ENCODE measurements at places on chromosomes 12 and 14.

DNA sequence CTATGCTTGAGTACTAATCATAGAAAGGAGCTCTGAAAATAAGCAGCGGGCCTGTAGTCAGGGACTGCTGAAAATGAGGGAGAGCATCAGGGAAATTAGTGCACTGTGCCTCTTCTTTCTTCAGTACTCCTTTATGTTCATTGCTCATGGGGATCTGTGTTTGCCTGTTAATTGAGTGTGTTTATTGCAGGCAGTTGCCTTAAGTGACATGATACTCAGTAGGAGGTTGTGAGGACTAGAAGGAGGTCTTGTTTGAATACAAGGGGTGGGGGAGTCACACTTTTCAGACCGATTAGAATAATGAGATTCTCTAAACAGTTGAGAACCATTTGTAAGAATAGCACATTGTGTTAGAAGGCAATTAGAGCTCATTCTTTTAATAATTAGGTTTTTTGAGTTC is 102.6 kb upstream of the SLCO1C1 start:
- no peak for DNase-seq

- DNase-seq: no peak
Measured at GRCh38 chr12:6662602-6662905, 365 bp downstream of the ING4 start.

GRCh38 chr14:92398888-92399636 is 76.1 kb downstream of the SLC24A4 start:
- DNase-seq: no peak

DNA sequence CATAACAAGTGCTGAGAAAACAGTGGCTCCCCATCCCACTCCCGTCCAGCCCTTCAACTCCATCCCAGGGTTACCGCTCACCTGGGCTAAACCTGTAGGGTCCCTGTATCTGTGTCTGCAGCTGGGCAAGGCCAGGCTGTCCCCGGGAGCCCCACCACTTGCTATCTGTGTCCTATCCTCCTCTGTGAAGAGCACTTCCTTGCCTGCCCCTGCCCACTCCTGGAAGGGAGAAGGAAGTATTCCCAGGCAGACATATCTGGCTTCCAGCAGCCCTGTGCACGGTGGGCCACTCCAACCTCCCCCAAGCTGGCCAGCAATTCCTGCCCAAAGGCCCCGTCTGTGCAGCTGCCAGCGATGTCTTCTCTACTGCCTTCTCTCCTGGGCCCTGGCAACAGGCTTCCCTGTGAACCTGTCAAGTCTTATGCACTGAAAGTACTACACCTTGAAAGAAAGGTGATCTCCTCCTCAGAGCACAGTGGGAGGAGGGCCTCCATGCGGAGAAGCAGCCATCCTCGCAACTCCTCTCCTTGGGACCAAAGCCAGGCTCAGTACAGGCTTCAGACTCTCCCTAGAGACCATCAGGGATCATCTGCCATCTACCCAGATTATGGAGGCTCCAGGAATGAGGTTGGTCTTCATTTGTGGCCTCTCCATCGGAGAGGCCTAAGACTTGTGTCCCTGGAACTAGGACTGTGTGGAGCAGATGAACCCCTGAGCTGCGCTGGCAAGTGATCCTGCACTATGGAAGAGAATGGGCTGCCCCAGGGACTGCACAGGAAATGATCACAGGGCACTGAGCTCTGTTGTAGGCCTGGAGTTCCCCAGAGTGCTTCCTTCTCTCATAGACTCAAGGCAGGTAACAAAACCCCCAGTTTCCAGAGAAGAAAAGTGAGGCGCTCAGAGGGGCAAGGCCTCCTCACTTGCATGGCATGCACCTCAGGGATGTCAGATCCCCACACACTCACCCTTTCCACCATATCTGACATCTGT is 663.6 kb downstream of the BCL11B start:
- no peak for DNase-seq

- DNase-seq: no peak
Measured at GRCh38 chr14:26987744-26988363, 390.0 kb upstream of the NOVA1 start.

GRCh38 chr12:120496413-120497340 is 764 bp downstream of the DYNLL1 start:
- peak; percentile 70 for DNase-seq

DNA sequence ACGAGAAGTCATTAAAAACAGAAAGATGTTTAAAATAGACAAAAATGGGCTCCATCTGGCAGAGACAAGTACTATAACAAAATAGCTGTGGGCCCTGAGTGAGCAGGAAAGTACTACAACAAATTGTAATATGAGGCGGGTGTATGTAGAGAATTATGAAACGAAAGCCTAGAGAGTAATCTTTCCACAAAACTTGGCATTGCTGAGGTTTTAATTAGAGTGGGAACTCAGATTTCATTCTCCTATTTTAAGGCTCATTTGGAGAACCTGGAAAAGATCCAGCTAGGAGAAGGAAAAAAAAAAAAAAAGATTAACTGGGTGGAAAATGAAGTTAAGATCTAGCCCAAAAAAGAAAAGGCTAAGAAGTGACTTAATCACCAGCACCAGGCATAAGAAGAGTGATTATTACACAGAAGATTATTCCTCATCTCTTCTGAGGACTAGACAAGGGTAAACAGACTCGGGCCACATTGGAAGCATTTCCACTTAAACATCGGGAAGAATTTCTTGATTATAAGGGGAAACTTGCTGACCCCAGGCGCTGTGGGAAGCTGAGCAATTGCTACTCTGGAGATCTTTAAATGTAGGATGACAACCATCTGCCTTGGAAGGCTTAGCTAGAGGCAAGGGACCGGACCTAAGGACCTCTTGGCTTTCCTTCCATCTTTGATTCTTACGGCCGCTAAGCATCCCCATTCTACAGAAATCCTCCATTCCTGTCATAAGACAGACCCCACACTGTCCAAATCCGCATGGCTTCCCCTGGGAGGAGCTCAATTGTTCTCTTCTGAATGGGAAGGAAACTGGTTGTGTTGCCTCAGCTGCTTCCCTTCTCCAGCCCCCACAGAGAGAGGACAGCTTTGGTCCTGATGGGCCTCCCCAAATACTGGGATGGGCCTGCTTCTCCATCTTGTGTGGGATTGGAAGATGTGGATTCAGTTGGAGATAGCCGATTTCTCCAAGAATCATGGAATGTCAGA is 40.6 kb downstream of the IGF1 start:
- no peak for DNase-seq

- no peak for DNase-seq
Measured at GRCh38 chr12:51639361-51639760, 48.3 kb downstream of the SCN8A start.

DNA sequence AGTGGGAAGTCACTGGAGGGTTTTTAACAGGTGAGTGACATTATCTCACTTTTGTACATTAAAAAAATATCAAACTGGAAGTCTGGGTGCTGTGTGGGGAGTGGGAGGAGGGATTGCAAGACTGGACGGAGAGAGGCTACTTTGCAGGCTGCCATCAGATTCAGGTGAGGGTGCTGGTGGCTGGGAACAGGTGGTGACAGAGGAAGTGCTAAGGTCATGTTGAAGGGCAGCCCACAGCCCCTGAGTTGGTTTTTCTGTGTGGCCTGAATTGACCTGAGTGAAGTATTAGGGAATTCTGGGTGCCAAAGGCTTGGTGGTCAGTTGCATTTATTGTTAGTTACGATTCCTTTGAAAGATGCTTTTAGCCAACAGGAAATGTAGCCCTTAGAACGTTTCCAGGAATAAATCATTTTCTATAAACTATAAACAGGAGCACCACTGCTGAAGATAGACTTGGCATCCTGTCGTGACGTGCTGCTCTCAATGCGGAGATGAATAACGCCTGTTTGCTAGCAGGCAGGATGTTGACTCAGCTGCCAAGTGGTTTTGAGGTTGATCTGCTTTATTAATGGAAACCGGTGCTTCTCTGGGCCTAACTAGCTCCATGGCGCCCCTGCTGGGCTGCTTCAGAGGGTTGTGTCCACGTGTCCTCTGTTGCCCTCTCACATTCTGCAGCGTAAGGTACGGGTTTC is 707.5 kb upstream of the TMEM132C start:
- DNase-seq: no peak

- no peak for DNase-seq
Measured at GRCh38 chr12:50742776-50743175, 21.1 kb upstream of the ATF1 start.

DNA sequence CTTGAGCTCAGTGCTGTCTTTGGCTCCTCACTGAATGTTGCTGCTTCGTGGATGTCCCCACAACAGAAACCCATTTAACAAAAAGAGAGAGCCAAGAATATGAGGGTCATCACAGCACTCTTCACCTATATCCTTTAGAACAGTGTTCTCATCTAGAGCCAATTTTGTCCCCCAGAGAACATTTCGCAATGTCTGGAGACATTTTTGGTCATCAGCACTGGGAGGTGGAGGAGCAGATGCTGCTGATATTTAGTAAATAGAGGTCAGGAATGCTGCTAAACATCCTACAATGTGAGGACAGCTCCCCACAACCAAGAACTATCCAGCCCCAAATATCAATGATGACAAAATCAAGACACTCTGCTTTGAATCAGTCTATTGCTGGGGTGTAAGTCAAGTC is 92.5 kb downstream of the BBS10 start:
- no peak for DNase-seq

GRCh38 chr12:123731596-123731995 is 19.4 kb downstream of the ATP6V0A2 start:
- no peak for DNase-seq

- no peak for DNase-seq
Measured at GRCh38 chr12:71240946-71241345, 83.1 kb upstream of the TSPAN8 start.

- DNase-seq: peak; percentile 91
Measured at GRCh38 chr14:69354383-69355153, 43.5 kb downstream of the ERH start.

GRCh38 chr12:128033473-128033872 is 233.5 kb upstream of the TMEM132C start:
- no peak for DNase-seq

- DNase-seq: no peak
Measured at GRCh38 chr12:51388846-51389245, 2.4 kb downstream of the GALNT6 start.

GRCh38 chr12:94109160-94109559 is 39.2 kb upstream of the PLXNC1 start:
- DNase-seq: peak; percentile 55

GRCh38 chr12:6345319-6346091 is 3.6 kb upstream of the TNFRSF1A start:
- no peak for DNase-seq

GRCh38 chr14:22658946-22659345 is 14.8 kb upstream of the OR6J1 start:
- DNase-seq: no peak

DNA sequence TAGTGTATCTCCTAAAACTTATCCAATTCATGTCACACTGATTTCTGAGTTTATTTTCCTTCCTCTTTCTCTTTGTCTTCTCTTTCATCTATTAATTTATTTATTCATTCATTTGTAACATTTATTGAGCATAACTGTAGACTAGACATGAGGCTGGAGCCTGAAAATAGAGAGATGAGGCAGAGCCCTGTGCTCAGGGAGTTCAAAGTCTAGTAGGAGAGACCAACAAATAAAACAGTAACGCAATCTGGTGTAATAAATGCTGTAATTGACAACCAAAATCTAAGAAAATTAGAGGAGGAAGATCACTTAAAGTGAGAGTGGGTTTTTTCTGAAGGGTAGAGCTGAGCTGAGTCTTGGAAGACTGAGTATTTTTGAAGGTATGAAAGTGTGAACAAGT is 87.5 kb downstream of the POLR3B start:
- no peak for DNase-seq

DNA sequence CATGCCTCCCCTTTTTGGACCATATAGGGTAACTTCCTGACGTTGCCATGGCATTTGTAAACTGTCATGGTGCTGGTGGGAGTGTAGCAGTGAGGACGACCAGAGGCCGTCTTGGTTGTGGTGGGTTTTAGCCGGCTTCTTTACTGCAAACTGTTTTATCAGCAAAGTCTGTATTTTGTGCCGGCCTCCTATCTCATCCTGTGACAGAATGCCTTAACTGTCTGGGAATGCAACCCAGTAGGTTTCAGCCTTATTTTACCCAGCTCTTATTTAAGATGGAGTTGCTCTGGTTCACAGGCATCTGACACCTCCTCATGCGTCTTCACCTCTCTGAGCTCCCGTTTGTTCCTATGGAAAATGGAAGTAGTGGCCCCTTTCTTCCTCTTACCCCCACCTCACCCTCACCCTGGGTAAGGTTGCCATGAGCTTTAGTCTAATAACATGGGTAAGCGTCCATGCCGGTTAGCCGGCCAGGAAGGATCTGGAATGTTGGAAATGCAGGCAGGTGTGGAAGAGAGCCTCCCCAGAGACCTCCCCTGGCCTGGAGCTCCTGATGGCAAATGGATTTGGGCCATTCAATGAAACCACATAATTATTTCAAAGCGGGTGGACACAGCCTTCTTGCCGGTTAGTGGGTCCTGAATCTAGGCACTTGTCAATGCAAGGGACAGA is 18.6 kb downstream of the HHIPL1 start:
- no peak for DNase-seq

DNA sequence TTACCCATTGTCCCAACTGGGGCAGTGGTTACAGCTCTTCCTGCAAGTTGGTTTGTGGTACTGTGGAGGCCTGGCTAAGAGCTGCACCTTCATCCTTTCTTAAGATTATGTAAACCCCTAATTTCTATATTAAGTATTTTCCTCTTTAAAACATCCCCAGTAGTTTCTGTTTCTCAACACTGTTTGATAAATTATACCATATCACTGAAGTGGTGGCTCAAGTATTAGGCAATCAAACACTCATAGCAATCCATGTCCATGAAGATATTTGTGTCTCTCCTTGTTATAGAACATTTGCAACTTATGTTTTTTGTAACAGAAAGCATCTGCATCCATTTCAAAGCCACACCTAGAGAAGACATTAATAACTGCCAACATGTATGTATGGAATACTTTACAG is 31.8 kb downstream of the ATXN3 start:
- no peak for DNase-seq

DNA sequence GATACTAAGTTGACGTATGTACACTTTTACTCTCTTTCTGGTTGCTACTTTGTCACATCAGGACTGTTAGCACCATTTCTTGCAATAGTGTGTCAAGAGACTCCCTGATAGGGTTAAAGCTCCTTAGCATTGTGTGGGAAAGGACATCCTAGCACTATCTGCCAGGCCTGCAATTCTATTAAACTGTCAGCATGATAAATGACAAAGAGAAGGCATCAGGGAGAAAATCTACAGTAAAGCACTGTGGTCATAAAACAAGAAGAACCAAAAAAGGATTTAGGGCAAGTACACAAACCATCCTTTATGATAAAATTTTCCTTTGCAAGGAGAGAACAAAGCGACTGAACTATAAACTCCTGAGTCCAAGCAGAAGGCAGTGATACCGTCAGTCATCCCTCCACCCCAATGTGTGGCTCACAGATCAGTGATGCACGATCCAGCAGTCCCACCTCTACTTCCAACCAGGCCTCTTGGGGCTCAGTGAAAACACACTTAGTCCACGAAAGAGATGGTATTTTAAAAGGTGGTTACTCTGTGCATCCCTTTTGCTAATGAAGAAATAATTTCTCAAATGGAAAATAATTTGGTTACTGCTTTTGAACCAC is 31.4 kb upstream of the SLC35F4 start:
- no peak for DNase-seq

- DNase-seq: peak; percentile 63
Measured at GRCh38 chr12:8644345-8645248, 18.0 kb downstream of the MFAP5 start.
